ENCODE measurements at places on chromosomes 11 and 22. TPM values are rescaled to one million over a fixed set of nuclear protein-coding genes. Genes with fewer than 3 reads are reported as not detected.

Gene TMPRSS13
- 8.7 TPM for total RNA-seq

Gene OR6T1
- total RNA-seq = not detected

DNA sequence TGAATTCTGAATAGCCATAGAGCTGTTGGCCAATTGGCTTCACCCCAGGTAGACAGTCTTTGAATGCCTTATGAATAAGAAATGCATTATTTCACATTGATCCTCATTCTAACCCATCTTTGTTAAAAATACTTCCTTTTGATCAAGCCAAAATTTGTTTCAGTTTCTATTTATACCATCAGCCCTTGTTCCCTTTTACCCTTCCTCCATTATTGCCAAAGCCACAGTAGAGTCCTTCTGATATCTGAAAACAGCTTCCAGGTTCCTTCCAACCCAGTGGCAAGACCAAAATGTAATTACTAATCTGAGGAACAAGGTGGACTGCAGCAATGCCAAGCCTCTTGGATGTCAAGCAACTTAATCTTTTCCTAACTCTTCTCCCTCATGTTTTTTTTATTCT is 458.8 kb downstream of the BUD13 start:
- DNase-seq = no peak
- H3K4me1 ChIP-seq = no peaks in the 10 kb centered on the region
- H3K4me3 ChIP-seq = no peak overlapping the region
- H3K36me3 ChIP-seq = no peaks in the 10 kb centered on the region
- peaks cover 9% of the 10 kb centered on the region for H3K27me3 ChIP-seq

DNA sequence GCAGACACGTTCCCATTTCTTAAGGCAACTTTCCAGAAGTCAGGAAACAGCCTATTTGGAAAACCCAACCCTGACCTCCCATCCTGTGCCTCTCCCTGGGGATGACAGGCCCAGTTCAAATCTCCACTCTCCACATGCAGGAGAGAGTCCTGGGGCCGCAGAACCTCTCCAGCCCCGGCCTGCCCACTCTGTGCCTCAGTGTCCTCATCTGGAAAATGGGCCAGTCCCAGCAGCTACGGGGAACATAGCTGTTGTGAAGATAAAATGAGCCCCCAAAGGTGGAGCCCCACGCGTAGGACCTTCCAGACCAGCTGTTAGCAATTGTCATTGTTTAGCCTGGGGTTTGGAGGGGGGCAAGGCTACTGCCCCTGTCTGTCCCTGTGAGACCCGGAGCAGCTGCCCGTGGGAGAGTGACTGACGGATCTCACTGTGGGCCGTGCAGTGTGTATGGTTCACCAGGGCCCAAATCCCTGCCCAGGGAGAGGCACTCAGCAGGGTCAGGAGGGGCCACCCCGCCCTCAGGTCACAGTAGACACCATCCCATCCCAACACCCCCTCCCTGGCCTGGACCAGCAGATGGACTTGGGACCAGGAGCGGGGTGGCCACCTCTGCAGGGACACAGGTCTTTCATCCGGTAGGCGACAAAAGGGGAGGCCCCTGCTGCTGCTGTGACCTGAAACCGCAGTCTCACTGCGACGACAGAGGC is 145.9 kb downstream of the CTTN start:
- no peak for DNase-seq
- H3K36me3 ChIP-seq = no peaks in the 10 kb centered on the region
- H3K4me3 ChIP-seq = no peak overlapping the region
- H3K27ac ChIP-seq = no peak overlapping the region

DNA sequence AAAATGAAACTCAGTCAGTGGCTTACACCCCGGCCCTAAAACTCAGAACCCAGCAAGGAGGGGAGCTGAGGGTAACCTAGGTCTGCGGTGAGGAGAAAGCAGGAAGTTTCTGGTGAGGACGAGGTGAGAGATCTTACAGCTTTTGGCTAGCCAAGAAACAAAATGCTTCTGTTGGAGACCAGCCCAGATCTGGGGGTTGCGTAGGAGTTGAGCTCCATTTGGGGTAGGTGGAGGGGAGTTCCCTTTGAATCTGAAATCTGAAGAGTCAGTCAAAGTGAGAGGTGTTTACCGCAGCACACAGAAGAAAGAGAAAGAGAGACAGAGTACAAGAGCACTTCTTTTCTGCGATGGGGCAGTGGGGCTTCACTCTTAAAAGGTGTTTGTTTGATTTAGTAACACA is 29.6 kb downstream of the EHF start:
- no peaks in the 10 kb centered on the region for H3K27me3 ChIP-seq
- H3K27ac ChIP-seq = peak overlapping the region; percentile 6
- no peak overlapping the region for H3K4me3 ChIP-seq
- DNase-seq = peak; percentile 51

- no peak overlapping the region for H3K4me3 ChIP-seq
- H3K36me3 ChIP-seq = no peaks in the 10 kb centered on the region
- no peaks in the 10 kb centered on the region for H3K27me3 ChIP-seq
Observed at GRCh38 chr22:32020117-32020516, 22.9 kb upstream of the SLC5A1 start.

DNA sequence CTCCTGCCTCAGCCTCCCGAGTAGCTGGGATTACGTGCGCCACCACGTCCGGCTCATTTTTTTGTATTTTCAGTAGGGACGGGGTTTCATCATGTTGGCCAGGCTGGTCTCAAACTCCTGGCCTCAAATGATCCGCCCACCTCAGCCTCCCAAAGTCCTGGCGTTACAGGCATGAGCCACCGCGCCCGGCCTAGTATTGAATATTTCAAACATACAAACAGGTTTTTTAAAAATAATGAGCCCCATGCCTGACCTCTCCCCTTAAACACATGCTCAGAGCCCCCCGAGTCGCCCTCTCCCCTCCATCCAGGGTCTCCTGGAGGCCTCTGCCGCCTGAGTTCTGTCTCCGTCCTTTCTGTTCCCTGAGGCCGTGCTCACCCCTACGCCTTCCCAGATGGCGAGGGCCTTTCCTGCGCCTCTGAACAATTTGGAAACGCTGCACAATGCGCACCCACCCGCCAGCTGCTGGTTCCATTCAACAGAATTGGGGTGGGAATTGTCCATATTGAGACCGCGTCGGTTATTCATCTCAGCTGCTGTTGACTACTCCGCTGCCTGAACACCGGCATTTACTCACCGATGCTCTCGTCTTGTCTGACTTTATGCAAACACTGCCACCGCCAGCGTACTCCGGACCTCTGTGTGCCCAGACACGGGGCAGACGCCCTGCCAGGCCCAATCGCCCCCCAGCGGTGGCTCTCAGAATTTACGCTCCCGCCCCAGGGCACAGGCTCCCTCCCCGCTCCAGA is 13.6 kb upstream of the RNH1 start:
- H3K27ac ChIP-seq = no peak overlapping the region
- H3K4me3 ChIP-seq = no peak overlapping the region
- H3K27me3 ChIP-seq = no peaks in the 10 kb centered on the region

DNA sequence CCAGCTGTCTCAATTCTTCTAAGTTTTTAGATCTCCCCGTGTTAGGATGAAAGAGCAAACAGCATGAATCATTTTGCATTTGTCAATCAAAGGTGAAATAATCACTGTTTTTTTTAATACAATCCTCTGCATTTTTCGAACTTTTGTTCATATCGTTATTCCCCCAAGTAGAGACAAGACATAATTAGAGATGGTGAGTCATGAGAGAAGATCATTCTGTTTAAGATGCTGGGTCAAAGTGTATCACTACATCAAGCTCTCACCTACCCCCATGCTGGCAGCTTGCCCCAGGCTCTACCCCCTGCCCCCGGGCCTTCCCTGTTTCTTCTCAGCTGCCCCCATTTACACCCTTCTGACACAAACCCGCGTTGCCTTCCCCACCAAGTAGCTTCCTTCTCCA is 30.5 kb upstream of the MYO18B start:
- no peaks in the 10 kb centered on the region for H3K4me1 ChIP-seq
- no peaks in the 10 kb centered on the region for H3K27me3 ChIP-seq
- H3K27ac ChIP-seq = no peak overlapping the region
- DNase-seq = no peak
